ENCODE measurements at places on chromosomes 5 and 9.

GRCh38 chr9:137147091-137147792 lies 8.3 kb downstream of the GRIN1 start:
- no peak for DNase-seq

GRCh38 chr9:81589819-81590218 lies 99.5 kb downstream of the TLE1 start:
- DNase-seq: no peak

GRCh38 chr9:21750021-21750735 lies 52.3 kb upstream of the MTAP start:
- no peak for DNase-seq

- DNase-seq: no peak
Observed at GRCh38 chr5:103668281-103668680, 105.7 kb upstream of the NUDT12 start.

- no peak for DNase-seq
Observed at GRCh38 chr5:123673107-123673506, 161.1 kb downstream of the CSNK1G3 start.

DNA sequence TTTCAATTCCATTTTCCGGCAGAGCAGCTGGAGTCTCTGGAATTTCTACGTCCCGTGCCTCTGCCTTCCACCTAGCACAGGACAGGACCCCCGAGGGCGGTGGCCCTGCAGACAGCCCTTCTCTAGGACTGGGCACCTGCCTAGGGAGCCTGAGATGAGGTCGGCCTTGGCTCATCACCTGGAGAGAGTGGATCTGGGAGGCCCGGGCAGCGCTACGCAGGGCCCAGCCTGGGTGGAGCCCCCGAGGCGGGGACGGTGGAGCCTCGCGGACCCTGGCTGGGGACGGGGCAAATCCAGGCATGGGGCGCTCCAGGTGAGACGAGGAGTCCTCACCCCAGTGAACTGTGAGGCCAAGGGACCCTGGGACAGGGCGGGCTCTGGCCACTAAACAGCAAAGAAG lies 114.5 kb downstream of the MTRR start:
- no peak for DNase-seq
